MM.1S (cell line): ENCODE measurements at places on chromosomes 7 and 10.

GRCh38 chr7:108423089-108423989 lies 32.9 kb downstream of the NRCAM start:
- no peaks in the 10 kb centered on the region for H3K36me3 ChIP-seq
- no peak overlapping the region for H3K4me3 ChIP-seq
- no peaks in the 10 kb centered on the region for H3K4me1 ChIP-seq
- H3K27me3 ChIP-seq = no peaks in the 10 kb centered on the region
- DNase-seq = no peak
- H3K27ac ChIP-seq = no peak overlapping the region

- no peaks in the 10 kb centered on the region for H3K4me1 ChIP-seq
- peaks cover 85% of the 10 kb centered on the region for H3K27me3 ChIP-seq
- no peak overlapping the region for H3K4me3 ChIP-seq
- H3K36me3 ChIP-seq = no peaks in the 10 kb centered on the region
Measured at GRCh38 chr7:1290679-1291356, 58.1 kb downstream of the UNCX start.

- no peak overlapping the region for H3K27ac ChIP-seq
- no peaks in the 10 kb centered on the region for H3K36me3 ChIP-seq
- no peaks in the 10 kb centered on the region for H3K4me1 ChIP-seq
- no peaks in the 10 kb centered on the region for H3K27me3 ChIP-seq
- H3K4me3 ChIP-seq = no peak overlapping the region
- no peak for DNase-seq
Measured at GRCh38 chr7:71521506-71521905, 389.6 kb downstream of the GALNT17 start.

GRCh38 chr7:25075459-25075858 lies 49.6 kb downstream of the CYCS start:
- H3K4me1 ChIP-seq = no peaks in the 10 kb centered on the region
- no peaks in the 10 kb centered on the region for H3K27me3 ChIP-seq
- H3K4me3 ChIP-seq = no peak overlapping the region
- H3K36me3 ChIP-seq = no peaks in the 10 kb centered on the region
- H3K27ac ChIP-seq = no peak overlapping the region
- DNase-seq = no peak

DNA sequence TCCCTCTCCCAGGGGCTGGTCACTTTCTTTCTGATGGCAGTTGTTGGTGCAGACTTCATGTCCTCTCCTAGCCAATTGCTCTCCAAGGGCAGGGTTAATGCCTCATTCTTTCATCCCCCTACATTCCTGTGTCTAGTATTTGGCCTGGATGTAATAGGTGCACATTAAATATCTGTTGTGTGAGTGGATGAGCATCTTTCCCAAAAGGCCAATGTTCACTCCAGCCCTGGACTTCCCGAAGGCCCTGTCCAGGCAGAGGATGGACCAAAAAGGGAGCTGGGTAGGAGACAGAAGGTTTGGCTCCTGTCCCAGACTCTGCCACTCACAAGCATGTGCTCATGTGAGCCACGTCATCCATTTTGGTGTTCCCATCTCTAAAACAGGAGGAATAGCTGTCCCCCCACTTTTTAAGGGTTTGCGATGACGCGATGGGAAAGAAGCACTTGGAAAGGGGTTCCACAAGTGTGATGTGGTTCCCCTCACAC lies 47.5 kb downstream of the RGS10 start:
- 0 out of 2 replicates have a peak, but pooled peaks cover under 1% of the 10 kb centered on the region for H3K4me1 ChIP-seq
- no peaks in the 10 kb centered on the region for H3K27me3 ChIP-seq
- H3K4me3 ChIP-seq = no peak overlapping the region
- H3K36me3 ChIP-seq = no peaks in the 10 kb centered on the region

- no peak overlapping the region for H3K4me3 ChIP-seq
- H3K27ac ChIP-seq = no peak overlapping the region
- H3K4me1 ChIP-seq = no peaks in the 10 kb centered on the region
- no peak for DNase-seq
- H3K27me3 ChIP-seq = no peaks in the 10 kb centered on the region
Measured at GRCh38 chr10:60846173-60846572, 67.9 kb downstream of the CDK1 start.

DNA sequence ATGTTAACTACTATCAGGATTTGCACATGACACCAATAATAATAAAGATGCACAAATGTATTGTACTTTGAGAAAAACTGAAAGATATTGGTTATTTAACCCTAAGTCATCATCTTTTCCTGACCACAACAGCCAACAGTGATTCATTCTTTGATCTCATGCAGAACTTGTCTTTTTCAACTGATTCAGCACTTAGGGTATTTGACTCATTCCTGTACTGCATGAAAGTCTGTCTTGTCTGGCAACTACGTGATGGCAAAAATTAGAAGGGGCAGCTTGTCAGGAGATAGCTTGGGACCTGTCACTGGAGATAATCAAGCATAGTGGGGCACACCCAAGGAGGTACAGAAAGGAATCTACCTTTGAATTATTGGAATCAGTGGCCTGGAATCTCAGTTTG lies 77.8 kb upstream of the LRRC17 start:
- peak; percentile 16 for DNase-seq
- no peaks in the 10 kb centered on the region for H3K36me3 ChIP-seq
- no peaks in the 10 kb centered on the region for H3K27me3 ChIP-seq
- H3K4me3 ChIP-seq = no peak overlapping the region

- no peak for DNase-seq
- no peaks in the 10 kb centered on the region for H3K27me3 ChIP-seq
- H3K36me3 ChIP-seq = no peaks in the 10 kb centered on the region
- H3K4me1 ChIP-seq = no peaks in the 10 kb centered on the region
Measured at GRCh38 chr10:28147706-28148105, 148.8 kb upstream of the ODAD2 start.

DNA sequence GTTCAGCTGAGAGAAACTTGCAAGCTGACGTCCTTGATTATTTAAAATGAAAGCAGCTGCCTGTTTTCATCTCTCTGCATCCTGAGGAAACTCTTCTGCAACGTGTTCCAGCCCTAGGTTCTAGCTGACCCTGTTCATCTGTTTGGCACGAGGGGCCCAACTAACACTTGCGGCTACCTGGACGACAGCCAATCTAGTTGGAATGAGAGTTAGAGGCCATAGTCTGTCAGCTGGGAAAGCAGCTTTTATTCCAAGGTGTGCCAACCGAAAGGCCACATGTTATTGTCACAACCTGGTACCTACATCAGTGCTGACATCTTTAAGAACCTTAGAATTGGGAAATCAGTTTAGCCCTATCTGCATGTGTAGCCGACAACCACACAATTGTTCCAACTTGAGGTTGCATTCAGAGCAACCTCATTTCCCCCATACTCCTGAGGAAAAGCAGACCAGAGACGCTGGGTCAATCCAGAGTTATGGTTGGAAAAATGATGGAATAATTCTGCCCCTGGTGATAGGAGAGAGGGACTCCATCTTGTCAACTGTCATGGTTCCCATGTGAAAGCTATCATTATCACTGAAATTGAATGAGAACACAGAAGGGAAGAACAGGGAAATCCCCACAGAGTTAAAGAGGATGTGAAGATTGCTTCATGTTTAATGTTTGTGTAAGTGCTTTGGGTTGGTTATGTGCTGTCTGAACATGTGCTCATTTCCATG lies 121.6 kb downstream of the EGFR start:
- no peak overlapping the region for H3K4me3 ChIP-seq
- DNase-seq = no peak
- H3K4me1 ChIP-seq = no peaks in the 10 kb centered on the region
- H3K27me3 ChIP-seq = no peaks in the 10 kb centered on the region
- no peaks in the 10 kb centered on the region for H3K36me3 ChIP-seq

DNA sequence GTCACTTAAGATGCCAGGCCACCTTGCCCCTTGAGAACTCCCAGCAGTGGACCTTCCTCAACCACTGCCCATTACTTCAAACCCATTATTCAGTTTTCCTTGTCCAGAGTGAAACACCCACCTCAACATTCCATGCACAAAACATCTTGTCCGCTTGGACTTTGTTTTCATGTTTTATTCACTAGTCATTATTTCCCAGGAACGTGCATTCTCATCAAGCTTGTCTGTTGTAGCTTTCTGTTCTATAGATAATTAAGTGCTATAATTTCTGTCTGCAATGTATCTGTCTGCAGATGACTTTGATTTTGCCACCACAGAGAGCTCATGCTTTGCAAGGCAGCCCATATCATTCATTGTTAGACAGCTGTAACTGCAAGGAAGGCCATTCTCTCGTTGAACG lies 117.4 kb downstream of the RAB18 start:
- no peaks in the 10 kb centered on the region for H3K4me1 ChIP-seq
- H3K36me3 ChIP-seq = no peaks in the 10 kb centered on the region
- no peak overlapping the region for H3K4me3 ChIP-seq
- H3K27me3 ChIP-seq = no peaks in the 10 kb centered on the region
- no peak for DNase-seq

- DNase-seq = no peak
- H3K27me3 ChIP-seq = no peaks in the 10 kb centered on the region
- H3K4me1 ChIP-seq = no peaks in the 10 kb centered on the region
- H3K27ac ChIP-seq = no peak overlapping the region
Measured at GRCh38 chr7:5754981-5755599, 26.4 kb downstream of the RNF216 start.

- no peak overlapping the region for H3K4me3 ChIP-seq
- H3K27ac ChIP-seq = no peak overlapping the region
- DNase-seq = no peak
- no peaks in the 10 kb centered on the region for H3K27me3 ChIP-seq
Measured at GRCh38 chr7:140744005-140744404, 47.5 kb downstream of the NDUFB2 start.

- H3K36me3 ChIP-seq = no peaks in the 10 kb centered on the region
- no peak for DNase-seq
- H3K27me3 ChIP-seq = no peaks in the 10 kb centered on the region
- H3K4me3 ChIP-seq = no peak overlapping the region
- H3K27ac ChIP-seq = no peak overlapping the region
- H3K4me1 ChIP-seq = no peaks in the 10 kb centered on the region
Measured at GRCh38 chr10:47291682-47292081, 8.3 kb upstream of the GDF10 start.

DNA sequence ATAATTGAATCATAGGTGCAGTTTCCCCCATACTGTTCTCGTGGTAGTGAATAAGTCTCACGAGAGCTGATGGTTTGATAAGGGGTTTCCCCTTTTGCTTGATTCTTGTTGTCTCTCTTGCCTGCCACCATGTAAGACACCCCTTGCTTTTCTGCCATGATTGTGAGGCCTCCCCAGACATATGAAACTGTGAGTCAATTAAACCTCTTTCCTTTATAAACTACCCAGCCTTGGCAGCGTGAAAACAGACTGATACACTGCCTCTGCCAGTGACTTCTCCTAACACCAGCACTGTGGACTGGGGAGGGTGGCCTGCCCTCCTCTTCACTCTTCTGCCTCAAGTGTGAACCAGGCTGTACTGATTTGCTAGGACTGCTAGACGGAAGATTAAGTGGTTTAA lies 108.6 kb downstream of the RAB11FIP2 start:
- no peak for DNase-seq
- no peak overlapping the region for H3K27ac ChIP-seq
- H3K27me3 ChIP-seq = no peaks in the 10 kb centered on the region
- no peaks in the 10 kb centered on the region for H3K4me1 ChIP-seq
- H3K4me3 ChIP-seq = no peak overlapping the region

GRCh38 chr10:75648854-75649253 lies 217.4 kb downstream of the LRMDA start:
- H3K4me1 ChIP-seq = no peaks in the 10 kb centered on the region
- H3K4me3 ChIP-seq = no peak overlapping the region

DNA sequence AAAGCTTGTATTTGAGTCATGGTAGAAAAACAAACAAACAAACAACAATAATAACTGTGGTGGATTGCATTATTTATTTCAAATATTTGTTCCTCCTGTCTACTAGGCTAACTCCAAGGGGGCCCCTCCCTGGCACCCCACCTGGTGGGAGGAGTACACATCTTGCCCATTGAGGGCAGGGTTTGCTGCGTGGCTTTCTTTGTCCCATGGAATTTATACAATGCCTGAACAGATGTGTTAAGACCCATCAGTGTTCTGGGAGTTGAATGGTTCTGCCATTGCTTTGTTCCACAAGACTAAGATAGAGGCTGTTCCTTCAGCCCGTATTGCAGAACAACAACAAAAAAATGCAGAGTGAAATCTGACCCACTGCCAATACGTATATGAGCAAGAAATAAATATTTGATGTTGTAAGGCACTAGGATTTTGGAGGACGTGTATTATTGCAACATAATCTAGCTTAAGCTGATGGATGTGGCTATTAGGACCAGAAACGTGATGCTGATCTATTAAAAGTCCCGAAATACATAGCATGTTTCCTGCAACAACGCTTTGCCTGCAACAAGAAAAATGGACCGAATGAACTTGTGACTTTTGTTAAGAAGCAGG lies 119.1 kb upstream of the JCAD start:
- H3K27me3 ChIP-seq = no peaks in the 10 kb centered on the region
- no peaks in the 10 kb centered on the region for H3K36me3 ChIP-seq
- H3K4me3 ChIP-seq = no peak overlapping the region
- H3K27ac ChIP-seq = no peak overlapping the region
- H3K4me1 ChIP-seq = no peaks in the 10 kb centered on the region
- no peak for DNase-seq

DNA sequence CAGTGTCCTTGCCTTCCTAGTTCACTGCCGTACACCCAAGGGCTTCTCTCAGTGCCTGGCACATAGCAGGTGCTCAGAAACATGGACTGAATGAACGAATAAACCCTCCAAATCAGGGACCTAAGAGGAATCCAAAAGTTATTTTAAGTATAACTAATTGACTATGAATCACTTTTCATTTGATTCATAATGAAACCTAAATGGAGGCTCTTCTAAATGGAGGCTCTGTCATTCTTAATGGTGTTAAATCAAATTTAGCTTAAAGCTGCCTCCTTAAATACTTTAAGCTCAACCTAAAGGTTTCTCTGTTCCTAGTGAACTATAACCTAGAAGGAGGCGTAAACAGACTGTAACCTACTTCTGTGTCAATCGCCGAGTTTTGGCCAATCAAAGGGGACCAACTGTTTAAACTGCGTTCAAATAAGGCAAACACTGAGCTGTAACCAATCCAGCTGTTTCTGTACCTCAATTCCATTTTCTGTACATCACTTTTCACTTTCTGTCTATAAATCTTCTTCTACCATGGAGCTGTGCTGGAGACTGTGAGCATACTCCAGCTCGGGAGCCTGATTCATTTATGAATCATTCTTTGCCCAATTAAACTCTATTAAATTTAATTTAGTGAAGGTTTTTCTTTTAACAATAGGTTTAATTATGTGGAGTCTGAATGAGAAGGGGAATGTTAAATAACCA lies 11.0 kb downstream of the PYROXD2 start:
- H3K27me3 ChIP-seq = no peaks in the 10 kb centered on the region
- H3K4me3 ChIP-seq = no peak overlapping the region
- H3K27ac ChIP-seq = no peak overlapping the region
- H3K4me1 ChIP-seq = peaks cover 9% of the 10 kb centered on the region
- no peak for DNase-seq

DNA sequence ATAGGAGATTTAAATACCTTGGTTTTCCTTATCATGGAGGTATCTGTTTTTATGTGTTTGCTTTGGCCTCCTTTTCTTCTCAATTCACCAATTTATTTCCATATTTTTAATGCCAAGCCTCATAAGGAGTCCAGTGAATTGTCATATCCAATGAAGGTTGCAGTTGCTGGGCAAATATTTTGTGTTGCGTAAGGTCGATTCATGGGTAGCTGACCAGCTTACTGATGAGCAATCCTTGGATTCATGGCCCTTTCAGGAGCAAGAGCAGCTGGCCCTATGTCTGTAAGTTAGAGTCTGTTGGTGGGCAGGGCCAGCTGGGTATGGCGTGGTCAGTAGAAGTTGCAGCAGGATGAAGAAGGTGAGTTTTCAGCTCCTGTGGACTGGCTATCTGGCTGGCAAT lies 182.9 kb downstream of the PFKFB3 start:
- no peaks in the 10 kb centered on the region for H3K36me3 ChIP-seq
- DNase-seq = no peak
- no peak overlapping the region for H3K27ac ChIP-seq
- no peaks in the 10 kb centered on the region for H3K27me3 ChIP-seq
- no peak overlapping the region for H3K4me3 ChIP-seq
- peaks cover 18% of the 10 kb centered on the region for H3K4me1 ChIP-seq
